ENCODE measurements at places on chromosomes 5 and 9. TPM values are rescaled to one million over a fixed set of nuclear protein-coding genes. Genes with fewer than 3 reads are reported as not detected.

SHISAL2B gene
- not detected for polyA plus RNA-seq

MAMDC2 gene
- polyA plus RNA-seq: 7.0 TPM

TPD52L3 gene
- not detected for polyA plus RNA-seq

PCDHA9 gene
- polyA plus RNA-seq: not detected

PGM5 gene
- not detected for polyA plus RNA-seq

NIPAL4 gene
- polyA plus RNA-seq: 8.6 TPM

TMEM215 gene
- not detected for polyA plus RNA-seq

C9 gene
- polyA plus RNA-seq: not detected

PDLIM4 gene
- polyA plus RNA-seq: 190 TPM

WWC1 gene
- 18.1 TPM for polyA plus RNA-seq

DNA sequence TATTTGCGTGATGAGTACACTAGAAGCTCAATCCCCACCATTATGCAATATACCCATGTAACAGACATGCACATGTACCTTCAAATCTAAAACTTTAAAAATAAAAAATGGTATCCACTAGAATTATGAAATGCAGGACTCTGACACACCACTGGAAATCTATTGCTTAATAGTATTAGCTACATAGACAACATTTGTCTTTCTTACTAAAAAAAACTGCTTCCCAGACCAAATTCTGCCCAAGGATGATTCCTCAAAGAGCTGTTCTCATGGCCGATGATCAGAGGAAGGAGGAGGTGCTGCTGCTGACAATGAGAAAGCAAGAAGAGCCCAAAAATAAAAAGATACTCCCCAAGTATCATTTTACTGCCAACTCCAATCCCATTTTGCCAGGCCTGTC lies 67.2 kb downstream of the TTC39B start:
- DNase-seq: no peak

DNA sequence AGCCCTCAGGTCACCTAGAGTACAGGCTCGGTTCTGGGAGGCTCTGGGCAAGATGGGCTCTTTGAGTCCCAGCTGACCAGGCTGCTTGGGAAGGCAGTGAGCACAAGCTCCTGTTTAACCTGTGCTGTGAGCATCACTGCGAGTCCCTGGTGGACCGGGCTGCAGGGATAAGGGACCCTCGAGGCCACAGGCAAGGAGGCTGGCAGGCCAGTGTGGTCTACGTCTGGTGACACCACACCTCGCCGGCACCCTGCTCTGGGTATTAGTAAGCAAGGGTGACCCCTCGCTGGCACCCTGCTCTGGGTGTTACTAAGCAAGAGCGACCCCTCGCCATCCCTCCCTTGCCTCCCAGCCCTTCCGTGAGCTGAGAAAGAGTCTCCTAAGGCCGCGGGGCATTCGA lies 125.9 kb upstream of the FOXD4L5 start:
- DNase-seq: no peak

DNA sequence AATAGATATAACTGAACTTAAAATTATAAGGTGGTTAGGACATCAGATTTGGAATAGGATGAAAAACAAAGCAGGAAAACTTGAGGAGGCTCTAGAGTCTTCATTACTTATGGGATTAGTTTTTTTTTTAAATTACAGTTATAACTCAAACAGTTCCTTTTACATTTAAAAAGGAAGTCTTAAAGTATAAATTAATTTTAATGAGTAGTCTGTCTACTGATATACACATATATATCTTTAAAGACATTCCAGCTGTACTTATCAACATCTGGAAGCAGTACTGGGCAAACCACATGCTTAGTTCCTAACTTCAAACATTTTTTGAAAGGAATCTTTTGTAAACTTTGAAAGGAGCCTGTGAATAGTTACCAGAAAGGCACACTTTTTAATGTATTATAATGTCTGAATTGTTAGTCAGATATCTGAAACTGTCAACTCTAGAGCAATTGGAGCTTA lies 6.0 kb downstream of the ACTBL2 start:
- no peak for DNase-seq

DNA sequence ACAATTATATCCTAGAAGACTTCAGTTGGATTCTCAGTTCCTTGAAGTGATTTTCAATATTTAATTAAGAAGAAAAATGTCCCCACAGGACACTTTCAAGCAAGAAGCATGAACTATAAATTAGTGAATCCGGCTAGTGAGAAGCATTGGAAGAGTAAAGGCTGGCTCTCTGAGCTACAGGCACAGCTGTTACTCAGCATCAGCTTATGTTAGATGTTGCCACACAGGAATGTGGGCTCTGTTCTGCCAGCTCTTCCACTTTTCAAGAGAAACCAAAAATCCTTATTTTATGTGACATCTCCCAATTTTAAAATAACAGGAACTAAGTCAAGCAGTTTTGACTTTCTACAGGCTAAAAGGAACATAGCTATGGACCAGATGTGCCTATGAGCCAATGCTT lies 14.9 kb downstream of the ZNF474 start:
- DNase-seq: no peak

GRCh38 chr5:102481054-102481715 lies 17.6 kb downstream of the SLCO6A1 start:
- DNase-seq: no peak

DNA sequence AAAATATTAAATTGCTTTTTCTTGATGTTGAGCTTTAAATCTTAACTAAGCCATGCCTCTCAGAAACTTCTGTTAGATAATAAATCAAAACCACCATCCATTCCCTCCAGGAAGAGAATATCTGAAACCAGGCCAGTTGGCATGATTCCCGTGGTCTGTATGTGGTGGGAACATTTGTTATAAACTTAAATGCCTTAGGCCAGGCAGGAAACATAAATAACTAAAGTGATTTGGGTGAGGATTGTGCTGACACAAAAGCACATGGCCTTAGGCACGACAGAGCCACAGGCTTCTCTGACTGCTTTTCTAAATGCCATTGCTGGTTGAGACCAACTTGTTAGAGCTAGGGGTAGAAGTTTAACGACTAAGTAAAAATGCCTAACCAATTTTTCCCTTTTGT lies 255.9 kb downstream of the GABRG2 start:
- DNase-seq: no peak

DNA sequence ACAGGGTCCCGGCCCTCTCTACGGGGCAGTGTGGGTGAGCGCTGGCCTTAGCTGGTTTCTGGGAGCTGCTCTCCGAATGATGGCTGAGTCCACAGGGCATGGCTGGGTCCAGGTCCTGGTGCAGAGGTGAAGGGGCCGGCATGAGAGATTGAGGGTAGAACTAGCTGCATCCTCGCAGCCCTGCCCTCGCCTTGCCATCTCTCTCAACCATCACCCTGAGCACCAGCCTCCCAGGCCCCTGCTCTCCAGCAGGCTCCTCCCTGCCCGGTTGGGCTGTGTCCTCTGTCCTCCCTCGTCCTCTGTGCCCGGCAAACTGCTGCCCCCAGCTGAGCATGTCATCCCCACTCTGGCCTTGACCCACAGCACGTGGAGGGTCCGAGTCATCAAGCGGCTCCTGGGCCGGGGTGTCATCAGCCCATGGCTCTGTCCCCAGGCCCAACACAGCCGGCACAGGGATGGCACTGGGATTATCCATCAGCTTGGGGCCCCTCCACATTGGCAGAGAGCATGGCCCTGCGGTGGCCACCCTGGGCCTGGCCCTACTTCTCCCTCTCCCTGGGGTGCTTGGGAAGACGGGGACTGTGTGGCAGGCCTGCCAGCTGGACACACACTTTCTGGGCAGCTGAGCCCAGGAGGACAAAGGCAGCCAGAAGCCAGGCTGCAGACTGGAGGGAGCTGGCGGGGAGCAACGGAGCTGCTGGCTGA lies 8.4 kb downstream of the FLT4 start:
- DNase-seq: no peak

GRCh38 chr9:132742821-132743311 lies 72.6 kb downstream of the GTF3C4 start:
- no peak for DNase-seq

DNA sequence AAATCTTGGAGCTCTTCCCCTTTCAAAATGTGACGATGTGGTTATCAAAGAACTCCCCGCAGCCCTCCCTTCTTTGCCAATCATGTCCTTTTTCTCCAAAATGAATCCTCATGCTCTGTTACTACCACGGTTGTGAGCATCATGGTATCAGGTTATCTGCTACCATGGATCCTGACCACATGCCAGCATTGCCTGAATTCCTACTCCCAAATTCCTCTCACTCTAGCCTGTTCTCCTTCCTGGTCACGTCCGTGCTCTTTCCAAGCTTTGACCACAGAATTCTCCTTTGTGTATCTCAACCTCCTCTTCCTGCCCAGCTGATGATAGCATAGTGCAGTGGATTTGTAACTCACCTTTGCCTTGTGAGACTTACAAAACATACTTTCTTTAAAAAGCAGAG lies 59.5 kb upstream of the FBXL7 start:
- DNase-seq: no peak

DNA sequence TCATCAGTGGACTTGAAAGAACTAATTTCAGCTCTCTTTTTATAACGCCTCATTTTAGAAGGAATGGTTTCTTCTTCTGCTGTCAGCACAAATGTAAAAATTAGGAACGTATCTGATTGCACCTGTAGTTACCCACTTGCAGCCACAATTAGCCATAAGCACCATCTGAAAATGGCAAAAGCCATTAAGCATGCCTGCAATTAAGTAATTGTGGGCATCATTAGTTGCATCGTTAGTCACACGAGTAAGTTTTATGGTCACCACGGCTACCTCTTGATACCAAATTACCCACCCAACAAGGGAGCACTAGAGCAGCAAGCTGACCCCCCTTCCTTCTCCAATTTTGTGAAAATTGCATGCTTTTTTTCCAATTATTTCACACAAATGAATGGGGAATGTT lies 25.8 kb upstream of the SLC44A1 start:
- DNase-seq: no peak

DNA sequence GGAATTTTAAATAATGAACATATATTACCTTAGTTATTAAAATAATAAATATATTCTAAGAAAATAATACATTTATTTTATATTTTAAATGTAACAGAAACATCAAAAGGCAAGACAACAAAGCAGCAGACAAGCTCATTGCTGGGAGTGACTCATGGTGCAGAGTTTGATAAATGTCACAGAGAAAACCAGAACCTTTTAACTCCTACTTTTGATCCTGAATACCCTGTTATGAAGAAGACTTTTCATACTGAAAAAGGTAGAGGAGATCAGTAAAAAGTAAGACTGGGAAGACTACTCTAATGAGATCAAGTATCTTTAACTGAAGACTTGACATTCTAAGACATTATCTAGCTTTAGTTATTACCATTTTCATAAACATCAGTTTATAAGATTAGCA lies 99.0 kb upstream of the GNA14 start:
- no peak for DNase-seq

- DNase-seq: no peak
Observed at GRCh38 chr9:96524764-96525163, 74.8 kb downstream of the HABP4 start.

GRCh38 chr9:112110094-112110776 lies 64.9 kb downstream of the SUSD1 start:
- DNase-seq: peak; percentile 47

GRCh38 chr9:132383462-132383883 lies 23.2 kb downstream of the TTF1 start:
- DNase-seq: no peak

DNA sequence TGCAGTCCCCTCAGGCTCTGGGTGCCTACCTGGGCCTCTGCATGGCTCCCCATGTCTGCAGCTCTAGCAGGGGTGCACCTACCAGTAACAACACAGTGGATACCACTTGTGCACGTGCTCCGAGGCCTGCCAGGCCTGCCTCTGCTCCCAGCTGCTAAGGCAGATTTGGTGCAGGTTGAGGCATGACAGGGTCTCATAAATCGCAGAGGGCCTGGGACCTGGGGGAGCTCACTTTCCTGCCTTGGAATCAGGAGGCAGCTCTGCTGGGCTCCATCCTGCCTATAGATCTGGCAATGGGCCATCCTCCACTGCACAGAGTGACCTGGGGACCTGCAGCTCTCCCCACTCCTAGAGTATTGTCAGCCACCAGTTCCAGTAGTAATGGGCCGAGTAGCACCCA lies 121.9 kb upstream of the CXCL14 start:
- no peak for DNase-seq

DNA sequence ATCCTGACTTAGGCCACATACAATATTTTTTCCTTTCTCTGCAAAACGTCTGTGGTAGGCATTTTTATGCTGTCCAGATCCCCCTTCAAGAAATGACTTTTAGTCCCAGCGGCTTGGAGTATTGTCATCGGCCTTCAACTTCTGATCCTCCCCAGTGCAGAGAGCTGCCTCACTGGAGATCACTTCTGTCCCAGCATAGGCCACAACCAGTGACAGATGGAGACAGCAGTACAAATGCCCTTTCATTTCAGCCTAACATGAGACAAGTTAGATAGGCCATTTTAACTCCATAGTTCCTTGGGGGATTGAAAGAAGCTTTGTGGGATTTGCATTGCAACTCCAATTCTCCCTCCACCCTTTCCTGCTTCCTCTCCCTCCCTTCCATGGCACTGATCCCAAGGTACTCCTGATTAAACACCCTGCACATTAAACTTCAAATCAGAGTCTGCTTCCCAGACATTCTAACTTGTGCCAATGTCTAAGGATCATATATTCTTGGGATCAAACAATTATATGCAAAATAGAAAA lies 3.2 kb upstream of the MAMDC2 start:
- DNase-seq: no peak

DNA sequence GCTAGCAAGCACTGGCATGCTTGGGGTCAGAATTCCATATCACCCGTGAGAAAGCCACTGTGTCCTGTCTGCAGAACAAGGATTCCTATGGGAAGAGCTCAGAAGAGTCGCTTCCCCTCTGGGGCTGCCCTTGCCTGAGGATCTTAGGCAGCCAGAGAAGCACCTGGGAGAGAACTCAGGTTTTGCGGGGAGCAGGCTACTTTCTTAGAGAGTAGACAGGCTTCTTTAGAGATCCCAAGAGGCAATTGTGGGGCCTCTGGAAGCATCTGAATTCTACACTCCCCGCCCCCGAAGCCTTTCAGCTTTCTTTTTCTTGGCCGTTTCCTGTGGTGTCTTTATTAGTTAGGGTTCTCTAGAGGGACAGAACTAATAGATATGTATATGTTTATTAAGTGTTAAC lies 40.9 kb downstream of the PHF2 start:
- DNase-seq: no peak

GRCh38 chr9:94445863-94446262 lies 109.0 kb upstream of the PCAT7 start:
- no peak for DNase-seq

Measured in foreskin keratinocyte (primary cell).